Colonic mucosa (tissue), 4 donors: ENCODE measurements at places on chromosomes 11 and 22. TPM values are rescaled to one million over a fixed set of nuclear protein-coding genes. Genes with fewer than 3 reads are reported as not detected.

DNA sequence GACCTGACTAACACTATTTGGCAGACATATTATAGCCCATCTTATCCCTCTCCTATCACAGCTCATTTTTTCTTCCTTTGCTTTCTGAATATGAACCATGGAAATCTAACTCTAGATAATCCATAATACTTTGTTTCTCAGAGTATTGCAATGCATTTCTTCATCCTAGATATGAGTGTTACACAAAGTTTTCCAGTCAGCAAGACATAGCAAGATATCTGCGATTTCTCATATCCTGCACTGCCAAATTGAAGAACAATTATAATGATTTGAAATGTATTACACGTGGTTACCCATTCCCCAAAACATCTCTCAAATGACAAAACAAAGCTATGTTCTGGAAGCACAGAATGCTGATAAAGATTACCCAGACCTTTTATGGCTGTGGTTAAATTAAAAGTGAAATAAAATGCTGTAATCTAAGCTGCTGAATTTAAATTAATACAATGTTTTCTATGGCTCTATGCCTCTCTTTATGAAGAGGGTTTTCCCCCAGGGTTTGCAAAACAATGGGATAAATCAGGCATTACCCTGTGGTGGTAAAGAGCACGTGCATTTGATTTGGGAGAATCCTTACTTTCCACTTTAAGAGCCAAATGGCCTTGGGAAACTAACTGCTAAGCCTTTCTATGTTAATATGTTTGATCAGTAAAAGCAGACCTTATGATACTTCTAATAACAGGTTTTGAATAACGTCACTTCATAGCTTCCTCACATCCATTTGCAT lies 1291.0 kb upstream of the CNTN5 start:
- DNase-seq, result no peak
- H3K4me3 ChIP-seq, result no peak overlapping the region
- no peaks in the 10 kb centered on the region for H3K27me3 ChIP-seq
- H3K4me1 ChIP-seq, result no peaks in the 10 kb centered on the region
- no peak overlapping the region for H3K27ac ChIP-seq

GRCh38 chr11:72738199-72739141 lies 13.7 kb downstream of the ARAP1 start:
- no peaks in the 10 kb centered on the region for H3K36me3 ChIP-seq
- peak overlapping the region; percentile 61 for H3K27ac ChIP-seq
- H3K4me3 ChIP-seq, result no peak overlapping the region
- no peak for DNase-seq

DNA sequence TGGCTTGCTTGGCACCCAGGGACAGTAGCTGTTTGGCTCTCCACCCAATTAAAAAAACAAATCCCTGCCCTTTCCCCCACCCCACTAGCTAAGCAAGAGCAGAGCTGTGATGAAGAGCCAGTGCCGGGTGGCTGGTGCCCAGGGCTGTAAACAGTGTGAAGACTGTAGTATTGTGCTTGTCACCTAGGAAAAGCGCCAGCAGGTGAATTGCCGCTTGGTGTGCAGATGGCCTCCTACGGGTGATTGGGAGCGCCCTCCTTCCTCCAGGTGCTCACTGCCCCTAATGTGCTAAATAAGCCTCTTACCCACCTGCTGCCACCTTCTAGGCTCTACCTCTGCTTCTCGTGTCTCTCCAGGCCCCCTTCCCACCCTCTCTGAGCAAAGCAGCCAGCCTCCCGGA lies 18.4 kb upstream of the RAPSN start:
- no peak overlapping the region for H3K4me3 ChIP-seq
- peaks cover 8% of the 10 kb centered on the region for H3K4me1 ChIP-seq
- peaks cover 17% of the 10 kb centered on the region for H3K36me3 ChIP-seq
- DNase-seq, result peak; percentile 68

GRCh38 chr11:60854847-60855725 lies 664 bp downstream of the PTGDR2 start:
- H3K4me1 ChIP-seq, result peaks cover 4% of the 10 kb centered on the region
- no peak overlapping the region for H3K4me3 ChIP-seq
- no peak for DNase-seq
- no peaks in the 10 kb centered on the region for H3K27me3 ChIP-seq

DNA sequence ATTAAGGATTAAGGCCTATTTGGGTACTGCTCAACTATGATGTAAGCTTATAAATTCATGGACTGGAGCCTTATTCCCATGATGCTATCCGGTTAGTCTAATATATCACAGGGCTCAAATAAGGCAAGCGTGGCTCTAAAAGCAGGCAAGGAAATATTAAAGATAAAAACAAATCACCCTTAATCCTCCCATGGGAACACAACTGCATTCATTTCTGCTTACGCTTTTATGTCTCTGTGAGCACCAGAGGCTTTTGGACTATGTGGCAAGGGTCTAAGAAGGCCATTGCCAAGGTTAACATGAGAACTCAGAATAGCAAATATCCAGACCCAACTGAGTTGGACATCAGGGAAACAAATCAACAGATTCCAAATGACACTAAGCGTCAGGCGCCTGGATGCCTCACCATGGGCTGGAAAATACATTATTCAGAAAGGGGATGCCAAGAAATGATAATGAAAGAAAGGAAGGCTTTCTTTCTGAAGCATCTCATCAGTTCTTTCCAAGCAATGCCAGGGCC lies 138.1 kb downstream of the SLC1A2 start:
- H3K27ac ChIP-seq, result no peak overlapping the region
- H3K36me3 ChIP-seq, result no peaks in the 10 kb centered on the region
- DNase-seq, result no peak
- H3K27me3 ChIP-seq, result no peaks in the 10 kb centered on the region
- H3K4me3 ChIP-seq, result no peak overlapping the region

- H3K27me3 ChIP-seq, result no peaks in the 10 kb centered on the region
- no peak overlapping the region for H3K4me3 ChIP-seq
- no peaks in the 10 kb centered on the region for H3K36me3 ChIP-seq
- H3K27ac ChIP-seq, result no peak overlapping the region
These were observed 38.2 kb upstream of the OR5AK2 start for GRCh38 chr11:56950510-56950909.

DNA sequence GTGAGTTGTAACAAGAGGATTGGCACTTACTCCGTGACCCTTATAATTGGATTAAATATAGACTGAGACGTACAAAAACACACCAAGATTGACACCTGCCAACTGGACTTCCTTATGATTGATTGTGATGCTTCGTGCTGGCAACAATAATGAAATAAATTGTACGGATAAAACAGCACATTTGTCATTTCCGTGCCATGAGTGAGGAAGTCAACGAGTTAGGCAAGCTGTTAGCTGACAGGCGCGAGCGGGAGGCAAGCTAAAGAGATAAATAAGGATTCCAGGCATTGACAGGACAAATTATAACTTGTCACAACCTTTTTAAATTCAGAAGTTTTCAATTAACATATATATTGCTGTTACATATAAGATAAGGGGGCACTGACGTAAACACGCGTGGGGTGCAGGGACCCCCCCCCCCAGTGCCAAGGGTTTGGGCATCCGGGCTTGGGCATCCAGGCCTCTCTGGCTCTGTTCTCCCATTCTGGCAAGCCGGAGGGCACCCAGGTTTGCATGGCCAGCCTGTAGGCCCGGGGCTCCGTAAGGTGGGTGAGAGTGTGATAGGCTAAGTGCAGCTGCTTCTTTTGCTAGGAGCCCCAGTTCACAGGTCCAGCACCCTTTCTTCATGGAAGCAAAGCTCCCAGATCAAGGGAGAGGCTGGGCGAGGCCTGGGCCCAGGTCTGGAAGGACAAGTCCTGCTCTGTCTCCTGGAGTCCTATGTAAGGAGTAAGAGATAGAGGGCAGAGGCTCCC lies 11.2 kb upstream of the PAX6 start:
- DNase-seq, result no peak
- H3K27me3 ChIP-seq, result peaks cover 98% of the 10 kb centered on the region
- H3K27ac ChIP-seq, result no peak overlapping the region
- peaks cover 5% of the 10 kb centered on the region for H3K4me1 ChIP-seq

DNA sequence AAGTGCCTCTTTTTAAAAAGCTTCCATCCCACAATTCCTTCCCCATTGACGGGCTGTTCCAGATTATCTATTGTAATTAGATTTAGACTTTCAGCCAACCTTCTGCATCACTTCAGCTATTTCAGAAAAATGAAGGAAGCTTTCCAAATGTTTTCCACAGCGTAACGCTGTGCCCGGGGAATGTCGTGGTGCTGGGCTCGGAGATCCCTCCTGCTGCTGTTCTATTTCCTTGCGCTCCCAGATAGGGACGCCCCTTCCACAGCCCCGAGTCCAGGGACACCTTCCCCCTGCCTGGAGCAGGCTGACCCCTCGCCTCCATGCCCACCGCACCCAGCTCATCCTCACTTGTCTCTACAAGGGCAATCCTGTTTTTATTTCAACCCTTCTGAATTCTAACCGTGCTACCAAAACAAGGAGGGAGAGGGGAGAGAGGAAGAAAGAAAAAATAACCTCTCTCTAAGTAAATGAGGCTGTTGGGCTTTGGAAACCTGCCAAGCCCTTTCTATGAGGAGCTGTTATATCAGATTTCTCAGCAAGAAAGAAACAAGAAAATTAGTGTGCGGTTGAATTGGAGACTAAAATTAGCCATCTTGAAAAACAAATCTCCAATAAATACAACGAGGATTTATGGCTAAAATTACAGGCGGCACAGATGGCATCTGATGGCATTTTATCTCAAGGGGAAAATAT lies 366.9 kb downstream of the BRD1 start:
- no peaks in the 10 kb centered on the region for H3K27me3 ChIP-seq
- H3K4me3 ChIP-seq, result no peak overlapping the region
- no peak overlapping the region for H3K27ac ChIP-seq
- no peak for DNase-seq

DNA sequence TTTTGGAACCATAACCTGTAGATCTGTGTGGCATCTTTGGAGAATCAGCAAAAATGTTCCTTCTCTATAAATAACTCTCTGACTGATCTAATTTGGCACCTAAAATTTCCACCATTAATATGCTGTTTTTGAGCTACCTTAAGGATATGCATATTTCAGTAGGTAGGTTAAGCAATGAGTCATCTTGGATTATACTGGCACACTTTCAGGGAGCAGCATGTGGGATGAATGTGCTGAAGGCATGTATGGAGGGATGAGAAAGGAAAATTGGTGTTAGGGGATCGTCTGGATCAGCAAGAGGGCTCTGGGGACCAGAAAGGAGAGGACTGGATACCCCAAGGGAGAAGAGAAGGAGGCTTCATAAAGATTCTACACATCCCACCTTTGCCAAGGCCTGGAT lies 44.6 kb upstream of the ELF5 start:
- H3K4me1 ChIP-seq, result no peaks in the 10 kb centered on the region
- no peak overlapping the region for H3K4me3 ChIP-seq
- H3K27me3 ChIP-seq, result no peaks in the 10 kb centered on the region
- no peak overlapping the region for H3K27ac ChIP-seq
- no peaks in the 10 kb centered on the region for H3K36me3 ChIP-seq

DNA sequence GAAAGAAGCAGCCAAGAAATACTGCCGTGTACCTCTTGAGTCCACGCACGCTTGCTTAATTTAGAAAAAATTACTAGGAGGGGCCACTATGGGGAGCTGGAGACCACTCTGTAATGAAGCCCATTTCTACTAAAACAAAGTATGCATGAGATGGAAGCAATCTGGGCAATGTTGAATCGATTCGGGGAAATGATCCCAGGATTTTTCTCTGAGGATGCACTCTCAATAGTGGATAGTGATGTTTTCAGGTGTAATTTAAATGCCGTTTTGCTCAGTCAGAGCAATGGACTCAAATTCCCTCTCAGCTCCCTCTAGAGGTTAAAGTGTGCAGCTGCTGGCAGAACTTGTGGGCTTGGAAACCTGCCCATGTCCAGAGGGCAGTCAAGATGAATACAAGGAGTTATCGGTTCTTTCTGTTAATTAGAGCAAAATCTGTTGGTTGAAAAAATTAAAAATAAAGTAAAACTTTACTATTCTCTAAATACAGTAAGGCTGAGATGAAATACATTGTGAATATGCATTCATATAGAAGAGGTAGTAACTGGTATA lies 64.1 kb downstream of the ME3 start:
- no peaks in the 10 kb centered on the region for H3K36me3 ChIP-seq
- H3K27ac ChIP-seq, result no peak overlapping the region
- peak; percentile 78 for DNase-seq
- no peak overlapping the region for H3K4me3 ChIP-seq
- no peaks in the 10 kb centered on the region for H3K4me1 ChIP-seq

- no peaks in the 10 kb centered on the region for H3K4me1 ChIP-seq
- no peaks in the 10 kb centered on the region for H3K36me3 ChIP-seq
- no peak for DNase-seq
These were observed 182.6 kb downstream of the ST3GAL4 start for GRCh38 chr11:126538071-126538470.

GRCh38 chr11:130391711-130392110 lies 36.7 kb downstream of the ADAMTS8 start:
- no peak for DNase-seq
- H3K36me3 ChIP-seq, result no peaks in the 10 kb centered on the region
- no peak overlapping the region for H3K4me3 ChIP-seq
- H3K27ac ChIP-seq, result no peak overlapping the region
- no peaks in the 10 kb centered on the region for H3K27me3 ChIP-seq

DNA sequence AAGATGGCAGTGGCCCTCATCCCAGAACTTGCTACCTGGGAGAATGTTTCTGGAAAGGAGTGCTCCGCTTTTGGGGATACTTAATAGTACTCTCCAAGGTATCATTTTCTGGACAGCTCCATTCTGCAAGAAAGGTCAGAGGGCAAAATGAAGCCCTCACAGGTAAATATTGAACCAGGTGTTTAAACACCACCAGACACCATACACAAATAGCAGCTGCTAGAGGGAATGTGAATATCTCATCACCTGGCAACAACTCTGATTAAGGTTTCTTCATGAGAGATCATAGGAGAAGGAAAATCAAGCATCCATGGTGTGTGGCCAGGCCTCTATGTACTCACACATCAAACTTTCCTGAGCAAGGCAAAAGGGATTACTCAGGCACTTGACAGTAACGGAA lies 226.1 kb upstream of the FAT3 start:
- no peak overlapping the region for H3K27ac ChIP-seq
- H3K4me1 ChIP-seq, result no peaks in the 10 kb centered on the region
- H3K27me3 ChIP-seq, result no peaks in the 10 kb centered on the region
- H3K4me3 ChIP-seq, result no peak overlapping the region

DNA sequence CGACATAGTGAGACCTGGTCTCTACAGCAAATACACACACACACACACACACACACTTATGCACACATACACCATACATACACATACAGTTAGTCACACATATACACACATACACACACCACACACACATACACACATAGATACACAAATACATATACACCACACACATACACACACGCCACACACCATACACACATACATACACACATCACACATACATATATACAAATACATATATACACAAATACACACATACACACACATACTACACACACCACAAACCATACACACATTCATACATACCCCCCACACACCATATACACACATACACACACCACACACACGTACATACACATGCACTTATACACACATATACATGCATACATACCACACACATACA lies 57.7 kb downstream of the MICAL2 start:
- H3K36me3 ChIP-seq, result no peaks in the 10 kb centered on the region
- no peak for DNase-seq
- no peak overlapping the region for H3K4me3 ChIP-seq
- peaks cover 38% of the 10 kb centered on the region for H3K4me1 ChIP-seq

The VSIG2 gene
- 122 TPM for total RNA-seq

The MMP27 gene
- 0.16 TPM for total RNA-seq

The MS4A12 gene
- total RNA-seq, result 445 TPM
